ENCODE measurements at places on chromosomes 11 and 22. TPM values are rescaled to one million over a fixed set of nuclear protein-coding genes. Genes with fewer than 3 reads are reported as not detected.

DNA sequence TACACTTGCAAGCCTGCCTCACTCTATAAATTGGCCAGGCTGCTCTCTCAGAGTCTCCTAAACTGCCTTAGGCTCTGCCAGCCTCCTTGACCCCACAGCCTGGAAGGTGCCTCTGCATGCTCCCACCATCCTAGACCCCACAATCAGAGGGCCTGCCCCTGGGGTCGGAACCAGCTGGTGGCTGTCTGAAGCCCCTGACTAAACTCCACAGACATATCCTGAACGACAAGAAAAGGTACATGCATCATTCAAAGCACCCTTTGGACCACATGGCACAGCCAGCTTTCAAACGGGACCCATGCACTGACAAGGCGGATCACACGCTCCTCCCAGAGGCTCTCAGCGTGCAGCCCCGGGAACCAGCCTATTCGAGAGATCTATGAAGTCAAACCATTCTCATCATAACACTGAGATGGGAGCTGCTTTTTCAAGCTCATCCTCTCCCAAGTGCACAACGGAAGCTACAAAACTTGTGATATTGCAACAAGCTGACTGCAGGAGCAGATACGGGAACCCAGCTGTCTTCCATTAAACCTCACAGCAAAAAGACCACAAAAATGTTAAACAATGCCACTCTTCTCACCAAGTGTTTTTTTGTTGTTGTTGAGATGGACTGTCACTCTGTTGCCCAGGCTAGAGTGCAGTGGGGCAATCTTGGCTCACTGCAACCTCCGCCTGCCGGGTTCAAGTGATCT lies 8.1 kb downstream of the SHANK2 start:
- DNase-seq, result no peak
- H3K27ac ChIP-seq, result no peak overlapping the region
- H3K27me3 ChIP-seq, result no peaks in the 10 kb centered on the region
- no peaks in the 10 kb centered on the region for H3K36me3 ChIP-seq
- peaks cover 28% of the 10 kb centered on the region for H3K4me1 ChIP-seq
- no peak overlapping the region for H3K4me3 ChIP-seq

- no peak for DNase-seq
- H3K27me3 ChIP-seq, result peaks cover 2% of the 10 kb centered on the region
Observed at GRCh38 chr11:16844268-16844771, 105.9 kb downstream of the C11orf58 start.

DNA sequence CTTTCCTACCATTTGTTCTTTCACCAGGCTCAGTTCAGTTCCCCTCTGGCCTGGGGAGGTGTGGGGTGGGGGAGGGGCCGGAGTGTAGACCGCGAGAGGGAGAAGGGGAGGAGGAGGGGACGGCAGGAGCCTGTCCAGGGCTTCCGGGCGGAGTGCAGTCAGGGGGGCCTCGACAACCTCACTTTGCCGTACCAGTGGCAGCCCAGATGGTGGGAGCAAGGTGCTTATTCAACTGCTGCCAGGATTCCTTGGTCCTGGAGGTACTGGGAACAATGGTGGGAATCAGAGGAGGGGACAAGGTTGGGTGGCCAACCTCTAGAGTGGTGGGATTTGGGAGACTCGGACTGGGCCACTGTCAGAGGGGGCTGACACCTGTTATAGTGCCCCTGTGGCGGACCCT lies 1.2 kb downstream of the BACE1 start:
- H3K36me3 ChIP-seq, result no peaks in the 10 kb centered on the region
- no peak for DNase-seq
- H3K4me3 ChIP-seq, result peak overlapping the region; percentile 85
- no peak overlapping the region for H3K27ac ChIP-seq
- H3K27me3 ChIP-seq, result peaks cover 6% of the 10 kb centered on the region

GRCh38 chr11:111557425-111558111 lies 17.0 kb downstream of the LAYN start:
- no peak overlapping the region for H3K27ac ChIP-seq

GRCh38 chr11:31932879-31933278 lies 121.8 kb upstream of the PAX6 start:
- no peak for DNase-seq
- H3K27ac ChIP-seq, result no peak overlapping the region
- H3K27me3 ChIP-seq, result no peaks in the 10 kb centered on the region
- no peak overlapping the region for H3K4me3 ChIP-seq
- no peaks in the 10 kb centered on the region for H3K4me1 ChIP-seq

DNA sequence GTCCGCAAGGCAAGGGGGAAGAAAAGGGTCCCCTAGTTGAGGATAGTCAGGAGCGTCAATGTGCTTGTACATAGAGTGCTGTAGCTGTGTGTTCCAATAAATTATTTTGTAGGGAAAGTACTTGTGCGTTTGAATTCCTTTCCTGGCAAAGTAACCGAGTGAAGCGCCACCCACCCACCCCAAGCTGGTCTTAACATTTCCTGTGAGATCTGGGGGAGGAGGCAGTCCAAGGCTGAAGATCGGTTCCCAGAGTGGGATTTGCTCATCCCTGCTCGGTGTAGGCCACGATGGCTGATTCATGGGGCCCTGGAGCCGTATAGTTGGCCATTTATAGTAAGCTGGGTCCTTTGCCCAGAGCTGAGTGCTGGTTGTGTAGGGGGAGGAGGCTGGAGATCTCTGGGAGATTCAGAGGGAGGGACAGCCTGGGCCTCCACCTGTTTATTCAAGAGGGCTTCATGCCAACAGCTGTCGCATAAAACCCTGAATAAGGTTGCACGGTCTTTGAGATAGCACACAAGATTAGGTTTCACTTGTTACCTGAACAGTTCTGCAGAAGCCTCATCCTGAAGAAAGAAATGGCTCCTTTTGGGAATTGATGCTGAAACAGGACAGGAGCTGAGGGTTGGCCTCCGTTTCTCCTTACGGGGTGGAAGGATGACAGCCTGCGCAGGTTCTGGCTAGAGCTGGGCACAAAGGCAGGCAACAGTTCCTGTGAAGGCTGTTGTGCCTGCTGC lies 2.4 kb downstream of the ATF4 start:
- peak overlapping the region; percentile 96 for H3K4me3 ChIP-seq
- peak overlapping the region; percentile 78 for H3K27ac ChIP-seq
- H3K4me1 ChIP-seq, result peaks cover 60% of the 10 kb centered on the region
- peaks cover 15% of the 10 kb centered on the region for H3K27me3 ChIP-seq

DNA sequence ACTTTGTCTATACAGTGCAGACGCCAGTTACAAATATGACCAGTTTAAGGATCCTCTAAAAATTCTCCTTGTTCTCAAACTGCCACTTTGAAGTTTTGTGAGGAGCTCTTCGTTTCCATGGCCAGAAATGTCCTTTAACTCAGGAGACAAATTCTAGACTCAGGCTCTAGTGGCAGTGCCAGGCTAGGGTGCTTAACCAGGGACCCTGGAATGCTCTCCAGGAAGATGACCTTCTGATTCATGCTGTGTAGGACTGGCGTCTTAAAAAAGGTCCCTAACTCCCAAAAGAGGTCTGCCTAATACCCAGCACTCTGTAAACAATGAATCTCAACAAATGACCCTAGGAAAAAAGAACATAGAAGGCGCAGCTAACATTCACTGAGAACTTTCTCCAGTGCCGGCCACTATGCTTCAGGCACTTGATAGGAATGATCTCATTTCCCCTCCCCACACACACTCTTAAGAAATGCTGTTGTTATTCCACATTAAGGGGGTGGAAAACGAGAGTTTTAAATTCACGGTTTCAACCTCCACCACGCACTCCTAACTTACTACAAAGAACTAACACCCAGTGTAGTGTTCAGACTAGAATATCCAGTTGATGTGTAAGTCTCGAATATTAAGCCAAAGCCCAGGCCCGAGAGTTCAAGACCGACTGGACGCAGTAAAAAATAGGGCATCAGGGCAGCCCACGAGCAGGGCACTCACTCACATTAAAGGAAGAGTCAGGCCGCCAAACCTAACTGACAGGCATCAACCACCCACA lies 747 bp downstream of the NXF1 start:
- H3K27ac ChIP-seq, result peak overlapping the region; percentile 94
- H3K27me3 ChIP-seq, result peaks cover 6% of the 10 kb centered on the region
- DNase-seq, result no peak
- peaks cover 33% of the 10 kb centered on the region for H3K36me3 ChIP-seq
- H3K4me1 ChIP-seq, result peaks cover 32% of the 10 kb centered on the region
- H3K4me3 ChIP-seq, result peak overlapping the region; percentile 99

DNA sequence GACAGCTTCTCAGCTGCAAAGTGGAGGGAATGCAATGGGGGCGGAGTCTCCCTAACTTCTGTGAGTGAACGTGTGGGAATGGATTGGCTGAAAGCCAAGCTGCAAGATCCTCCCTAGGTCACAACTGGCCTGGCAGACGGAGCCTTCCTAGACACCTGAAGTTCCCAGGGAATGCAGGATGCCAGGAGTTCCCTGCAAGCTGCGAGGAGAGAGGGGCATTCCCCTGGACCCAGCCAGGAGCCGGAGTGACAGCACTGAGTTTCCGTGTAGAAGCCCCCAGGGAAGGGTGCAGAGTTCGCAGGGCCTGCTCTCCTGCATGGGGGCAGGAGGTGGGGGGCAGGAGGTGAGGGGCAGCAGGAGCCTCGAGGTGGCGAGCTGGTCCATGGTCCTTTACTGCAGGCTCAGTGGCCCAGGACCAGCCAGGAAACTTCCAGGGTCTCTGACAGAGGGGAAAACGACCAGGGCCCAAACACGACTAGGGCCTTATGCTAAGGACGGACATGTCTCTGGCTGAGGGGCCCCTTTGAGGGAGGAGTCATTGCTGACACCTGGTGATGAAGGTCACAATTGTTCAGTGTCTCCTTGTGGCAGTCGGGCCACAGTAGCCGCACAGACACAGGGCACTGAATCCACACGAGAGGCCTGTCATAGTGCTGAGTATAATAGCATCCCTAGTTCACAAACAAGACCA lies 141.4 kb downstream of the FBXO7 start:
- H3K36me3 ChIP-seq, result peaks cover 3% of the 10 kb centered on the region
- H3K27me3 ChIP-seq, result no peaks in the 10 kb centered on the region
- peaks cover 28% of the 10 kb centered on the region for H3K4me1 ChIP-seq

DNA sequence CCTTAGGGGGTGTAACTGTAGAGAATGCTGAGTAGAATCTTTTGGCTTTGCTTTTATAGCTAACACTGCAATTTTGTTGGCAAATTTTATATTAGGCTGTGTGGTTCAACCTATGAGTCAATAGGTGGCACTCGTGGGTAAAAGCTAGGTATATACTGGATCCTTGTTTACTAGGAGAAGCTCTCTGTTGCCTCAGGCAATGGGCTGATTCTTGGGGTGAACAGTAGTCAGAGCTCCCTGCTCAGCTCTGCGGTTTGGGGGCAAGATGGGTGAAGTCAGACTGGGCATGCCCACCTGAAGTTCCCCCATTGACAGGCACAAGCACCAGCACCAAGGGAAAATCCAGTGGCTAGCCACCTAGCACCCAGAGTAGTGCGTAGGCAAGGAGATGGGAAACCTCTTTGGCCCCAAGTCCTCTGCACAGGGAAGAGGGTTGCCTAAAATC lies 238.7 kb downstream of the FAM181B start:
- H3K36me3 ChIP-seq, result no peaks in the 10 kb centered on the region
- no peak for DNase-seq
- H3K4me3 ChIP-seq, result no peak overlapping the region
- no peaks in the 10 kb centered on the region for H3K4me1 ChIP-seq
- H3K27ac ChIP-seq, result no peak overlapping the region

GRCh38 chr22:32050678-32051515 lies 7.8 kb downstream of the SLC5A1 start:
- H3K27ac ChIP-seq, result no peak overlapping the region
- no peak for DNase-seq
- H3K36me3 ChIP-seq, result no peaks in the 10 kb centered on the region
- no peaks in the 10 kb centered on the region for H3K27me3 ChIP-seq
- no peak overlapping the region for H3K4me3 ChIP-seq

- peaks cover 22% of the 10 kb centered on the region for H3K4me1 ChIP-seq
- H3K36me3 ChIP-seq, result peaks cover 7% of the 10 kb centered on the region
- peaks cover 18% of the 10 kb centered on the region for H3K27me3 ChIP-seq
- no peak for DNase-seq
- H3K27ac ChIP-seq, result no peak overlapping the region
Observed at GRCh38 chr11:94401773-94402265, 600 bp upstream of the GPR83 start.

GRCh38 chr22:36445158-36445668 lies 36.2 kb downstream of the TXN2 start:
- DNase-seq, result no peak
- H3K4me1 ChIP-seq, result peaks cover 29% of the 10 kb centered on the region
- H3K27ac ChIP-seq, result no peak overlapping the region
- H3K36me3 ChIP-seq, result no peaks in the 10 kb centered on the region
- peak overlapping the region; percentile 42 for H3K4me3 ChIP-seq

DNA sequence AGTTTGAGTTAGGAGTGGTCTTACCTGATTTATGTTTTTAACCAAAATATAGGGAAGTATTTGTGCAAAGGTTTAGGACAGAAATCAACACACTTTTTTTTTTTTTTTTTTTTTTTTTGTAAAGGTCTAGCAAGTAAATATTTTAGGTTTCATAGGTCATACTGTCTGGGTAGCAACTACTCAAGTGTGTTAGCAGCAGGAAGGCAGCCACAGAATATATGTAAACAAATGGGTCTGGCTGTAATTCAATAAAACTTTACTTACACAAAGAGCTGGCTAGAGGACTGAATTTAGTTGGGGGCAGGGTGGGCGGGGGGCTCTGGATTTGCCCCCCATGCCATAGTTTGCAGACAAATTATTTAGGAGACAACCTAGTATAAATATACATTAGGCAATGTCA lies 510.4 kb downstream of the NELL1 start:
- no peaks in the 10 kb centered on the region for H3K36me3 ChIP-seq
- H3K4me3 ChIP-seq, result no peak overlapping the region
- H3K27me3 ChIP-seq, result peaks cover 1% of the 10 kb centered on the region
- no peaks in the 10 kb centered on the region for H3K4me1 ChIP-seq

GRCh38 chr11:15711311-15711710 lies 596.6 kb downstream of the INSC start:
- DNase-seq, result no peak
- H3K27me3 ChIP-seq, result peaks cover 3% of the 10 kb centered on the region
- no peak overlapping the region for H3K4me3 ChIP-seq
- no peaks in the 10 kb centered on the region for H3K4me1 ChIP-seq

DNA sequence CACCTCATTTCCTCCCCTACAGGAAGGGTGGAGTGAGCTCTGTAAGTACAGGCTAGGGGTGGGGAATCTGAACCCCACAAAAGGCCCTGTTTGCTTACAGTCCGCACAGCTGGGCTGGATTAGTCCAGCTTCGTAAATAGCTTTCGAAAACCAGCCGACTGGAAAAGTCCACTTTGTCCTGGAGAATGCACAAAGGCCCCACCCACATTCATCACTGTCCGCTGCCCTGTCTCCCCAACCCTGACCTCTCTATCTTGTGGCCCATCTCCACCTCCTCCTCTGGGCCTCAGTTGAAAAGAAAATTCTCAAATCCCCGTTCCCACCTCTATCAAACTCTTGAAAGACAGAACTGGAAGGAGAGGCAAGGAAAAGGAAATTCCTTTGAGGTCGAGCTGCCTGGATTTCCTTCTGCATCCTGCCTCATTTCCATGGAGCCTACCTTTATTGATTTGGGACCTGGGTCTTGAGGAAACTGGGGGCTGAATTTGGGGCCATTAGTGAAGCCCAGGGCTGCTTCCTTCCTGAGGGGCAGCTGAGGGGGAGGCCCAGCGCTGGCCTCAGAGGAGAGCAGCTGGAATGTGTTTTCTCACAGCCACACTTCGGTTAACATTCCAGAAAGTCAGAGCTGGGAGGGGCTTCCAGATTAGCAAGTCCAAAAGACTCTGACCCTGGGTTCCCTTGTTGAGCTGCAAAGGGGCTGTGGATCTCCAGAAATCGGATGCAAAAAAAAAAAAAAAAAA lies 147.6 kb downstream of the FBXO7 start:
- peaks cover 40% of the 10 kb centered on the region for H3K4me1 ChIP-seq
- peak; percentile 67 for DNase-seq
- H3K27me3 ChIP-seq, result peaks cover 7% of the 10 kb centered on the region

Gene PPM1F
- 244 TPM for total RNA-seq

Gene SCN4B
- 3.1 TPM for total RNA-seq

Gene CCDC88B
- 8.3 TPM for total RNA-seq

Gene MPPED2
- total RNA-seq, result 50.2 TPM

Gene OR5D18
- total RNA-seq, result not detected

Gene OVOL1
- total RNA-seq, result not detected

All from endothelial cell (in vitro differentiated cells).